DMS 273 treated with DMSO at 0.1 percent for 48 hours (cell line): ENCODE measurements at places on chromosomes 1 and 21.

- DNase-seq = no peak
Measured at GRCh38 chr1:9417695-9418094, 121.6 kb upstream of the SLC25A33 start.

- DNase-seq = no peak
Measured at GRCh38 chr1:23392125-23392855, 22.7 kb upstream of the ZNF436 start.

DNA sequence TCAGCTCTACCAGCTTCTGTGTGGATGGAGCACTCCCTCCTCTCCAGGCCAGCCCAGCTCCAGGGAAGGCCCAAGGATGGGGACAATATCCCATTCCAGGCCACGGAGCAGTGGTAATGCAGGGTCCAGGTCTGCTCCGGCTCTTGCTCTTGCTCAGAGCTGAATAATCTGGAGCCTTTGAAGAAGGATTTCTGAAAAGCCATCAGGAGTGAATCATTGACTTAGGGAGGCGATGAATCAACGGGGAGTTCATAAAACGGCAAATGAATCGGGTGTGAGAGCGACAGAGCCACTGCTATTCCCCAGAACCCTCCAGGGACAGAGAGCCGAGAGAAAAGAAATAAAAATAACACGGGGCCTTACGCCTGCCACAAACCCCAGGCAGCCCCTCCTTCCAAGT lies 7.7 kb downstream of the POU3F1 start:
- no peak for DNase-seq

- DNase-seq = no peak
Measured at GRCh38 chr1:181044449-181044966, 10.7 kb downstream of the MR1 start.

DNA sequence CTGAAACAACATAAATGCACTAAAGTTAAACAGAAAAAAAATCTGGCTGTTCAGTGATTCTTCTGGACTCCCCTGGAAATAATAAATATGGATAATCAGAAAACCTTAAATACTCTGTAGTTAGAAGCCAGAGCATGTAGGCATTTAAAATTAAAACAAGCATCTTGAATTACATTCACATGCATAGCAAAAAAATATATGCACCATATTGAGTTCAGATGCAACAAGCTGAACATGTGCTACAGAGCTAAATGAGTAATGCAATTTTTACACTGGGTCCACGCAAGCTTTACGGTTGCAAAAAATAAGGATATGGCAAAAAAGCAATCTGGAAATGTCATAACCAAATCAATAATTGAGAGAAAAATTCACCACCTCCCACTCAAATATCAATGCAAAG lies 11.5 kb upstream of the KCNT2 start:
- DNase-seq = no peak

- no peak for DNase-seq
Measured at GRCh38 chr21:20169812-20170576, 828.2 kb upstream of the NCAM2 start.

GRCh38 chr1:100616121-100616621 lies 78.2 kb downstream of the GPR88 start:
- DNase-seq = no peak

DNA sequence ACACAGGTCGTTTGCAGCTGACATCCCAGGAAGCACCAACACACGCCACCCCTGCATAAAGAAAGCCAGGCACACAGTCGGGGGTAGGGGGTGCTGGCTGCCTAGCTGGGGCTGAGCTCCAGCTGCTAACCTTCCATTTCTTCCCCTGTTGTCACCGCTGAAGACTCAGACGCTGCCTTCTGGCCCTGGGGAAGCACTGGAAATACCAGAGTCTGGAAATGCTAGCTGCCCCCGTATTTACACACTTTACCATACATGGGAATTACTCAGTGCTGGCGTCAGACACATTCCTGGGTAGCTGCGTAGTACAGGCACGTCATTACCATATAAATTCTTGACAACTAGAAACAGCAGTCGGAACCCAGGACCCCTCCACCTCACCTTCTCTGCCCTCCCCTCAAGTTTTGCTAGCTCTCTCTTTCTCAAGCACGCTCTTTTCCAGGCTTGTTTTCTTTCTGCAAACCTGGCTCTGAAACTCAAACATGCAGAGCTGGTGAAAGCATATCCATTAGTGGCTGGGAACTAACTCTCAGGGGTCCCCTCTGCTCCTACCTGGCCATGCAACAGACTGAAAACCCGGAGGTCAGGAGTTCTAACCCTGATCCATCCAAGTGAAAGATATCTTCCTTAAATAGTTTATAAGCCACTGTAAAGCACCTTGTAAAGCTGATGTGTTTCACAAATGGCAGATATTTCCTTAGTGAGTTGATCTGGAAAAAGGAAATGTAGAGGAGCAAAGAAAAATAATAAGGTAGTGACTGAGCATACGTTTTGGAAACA lies 3.3 kb downstream of the CSRP1 start:
- DNase-seq = no peak

GRCh38 chr1:107477233-107477632 lies 336.4 kb downstream of the NTNG1 start:
- no peak for DNase-seq

DNA sequence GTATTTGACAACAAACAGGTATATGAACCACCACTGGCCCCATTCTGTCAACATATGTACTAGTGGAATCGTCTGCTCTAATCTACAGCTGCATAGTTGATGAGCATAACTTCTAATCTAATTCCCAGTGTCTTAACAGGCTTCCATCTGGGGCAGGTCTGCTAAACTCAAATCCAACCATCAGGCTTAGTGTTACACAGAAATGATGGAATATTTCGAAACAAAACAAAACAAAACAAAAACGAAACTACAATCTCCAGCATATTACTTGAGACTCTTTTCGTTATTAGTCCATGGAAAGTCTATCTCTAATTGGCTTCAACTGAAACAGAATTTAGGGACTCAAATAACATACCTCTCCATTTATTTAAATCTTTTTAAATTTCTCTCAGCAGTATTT lies 37.6 kb downstream of the DIPK1A start:
- DNase-seq = no peak

DNA sequence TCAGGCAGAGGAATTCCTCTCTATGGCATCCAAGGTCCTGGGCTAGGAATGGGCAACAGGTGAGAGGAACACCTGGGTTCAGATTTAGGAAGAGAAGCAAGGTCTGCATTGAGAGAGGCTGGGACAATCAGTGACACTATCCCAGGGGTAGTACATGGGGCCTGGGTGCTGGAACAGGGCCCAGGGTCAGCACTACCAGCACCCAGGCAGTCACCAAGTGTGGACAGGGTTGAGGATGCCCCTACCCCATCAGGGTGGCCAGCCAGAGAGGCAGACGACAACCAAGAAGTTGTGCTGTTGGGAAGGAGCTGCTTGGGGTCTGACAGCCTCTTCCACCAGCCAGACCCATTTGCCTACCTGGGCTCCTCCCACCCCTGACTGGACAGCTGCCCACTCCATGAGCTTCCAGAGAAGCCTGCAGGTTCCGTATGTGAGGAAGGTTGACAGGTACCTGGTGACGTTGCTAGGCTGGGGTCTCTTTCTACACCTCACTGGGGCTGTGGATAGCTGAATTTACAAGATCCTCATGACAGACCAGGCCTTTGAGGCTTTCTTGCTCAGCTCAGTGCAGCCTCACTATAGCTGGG lies 13.9 kb downstream of the CYP4A11 start:
- DNase-seq = no peak
